NCI-H446 (cell line): ENCODE measurements at places on chromosomes 2 and 18.

DNA sequence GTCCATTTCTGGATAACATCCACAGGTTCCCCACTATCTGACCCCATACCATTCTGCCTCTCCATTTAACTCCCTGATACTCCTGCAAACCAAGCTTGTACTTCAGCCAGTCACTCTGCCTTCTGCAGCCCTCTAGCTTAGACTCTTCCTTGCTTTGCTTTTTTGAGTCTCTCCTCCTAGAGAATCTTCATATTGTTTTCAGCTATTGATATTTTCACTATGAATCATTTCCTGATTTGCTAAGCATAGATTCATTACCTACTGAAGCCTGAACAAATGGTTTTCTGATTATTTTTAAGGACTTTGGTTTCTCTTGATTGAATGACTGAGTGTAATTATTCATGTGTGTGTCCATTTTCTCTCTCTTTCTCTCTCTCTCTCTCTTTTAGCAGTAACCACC lies 2102.3 kb upstream of the CELF4 start:
- no peak for DNase-seq

- peak; percentile 22 for DNase-seq
Observed at GRCh38 chr2:39567507-39567906, 98.2 kb upstream of the TMEM178A start.

DNA sequence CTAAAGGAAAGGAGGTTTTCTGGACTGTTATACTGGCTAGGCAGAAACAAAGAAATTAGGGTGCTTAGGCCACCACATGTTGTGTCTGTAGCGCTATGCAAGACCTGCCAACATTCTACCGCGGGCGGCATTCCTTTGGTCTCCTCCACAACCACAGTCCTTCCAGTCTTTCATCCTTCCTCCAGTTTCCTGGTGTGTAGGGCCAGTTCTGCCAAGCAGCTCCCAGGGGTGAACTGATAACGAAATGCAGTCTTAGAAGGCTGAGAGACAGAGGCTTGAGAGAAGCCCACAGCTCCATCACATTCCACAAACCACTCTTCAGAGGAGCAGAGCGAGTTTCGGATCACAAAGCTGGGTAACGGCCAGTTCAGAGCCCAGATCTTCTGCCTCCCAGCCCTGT lies 19.5 kb upstream of the CXXC1 start:
- no peak for DNase-seq

DNA sequence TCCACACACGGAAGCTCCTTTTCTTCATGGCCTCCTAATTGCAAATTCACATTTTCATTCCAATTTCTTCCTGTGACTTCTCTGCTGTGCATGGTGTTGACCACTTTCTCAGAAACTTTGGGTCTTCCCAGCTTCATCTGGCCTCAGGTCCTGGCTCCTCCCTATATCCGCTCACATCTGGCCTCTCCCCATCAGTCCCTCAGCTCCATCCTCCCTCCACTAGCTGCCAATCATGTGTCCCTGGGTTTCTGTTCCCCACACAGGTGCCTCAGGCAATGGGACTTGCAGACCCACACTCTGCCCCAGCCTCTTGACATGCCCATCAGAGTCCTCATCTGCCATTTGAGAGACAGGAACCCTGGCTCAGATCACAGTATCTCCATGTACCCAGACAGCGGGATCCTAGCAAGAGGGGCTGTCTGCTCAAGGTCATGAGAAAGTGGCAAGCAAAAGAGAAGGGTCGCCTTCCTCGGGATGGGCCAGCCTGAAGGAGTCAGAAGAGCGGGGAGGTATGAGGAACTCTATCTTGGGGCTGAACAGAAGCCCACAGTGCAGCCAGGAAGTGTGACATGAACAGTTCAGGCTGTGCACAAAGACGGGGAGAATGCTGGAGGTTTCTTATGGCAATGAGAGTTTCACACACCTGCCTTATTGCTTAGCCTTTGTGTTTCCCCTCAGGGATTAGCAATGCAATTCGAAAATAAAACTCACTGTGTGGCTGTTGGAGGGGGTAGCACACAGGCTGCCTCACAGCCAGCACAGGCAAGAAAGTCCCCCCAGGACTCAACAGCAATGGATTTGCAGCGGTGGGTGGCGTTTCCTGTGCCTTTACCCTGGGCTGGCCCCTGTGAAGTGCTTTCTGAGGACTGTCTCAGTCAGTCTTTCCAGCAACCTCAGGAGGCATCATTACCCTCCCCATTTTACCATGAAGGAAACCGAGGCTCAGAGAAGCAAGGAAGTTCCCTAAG lies 69.5 kb downstream of the COPS8 start:
- DNase-seq = no peak

- no peak for DNase-seq
Observed at GRCh38 chr2:126808929-126809328, 89.8 kb upstream of the TEX51 start.

- no peak for DNase-seq
Observed at GRCh38 chr2:218230882-218231281, 13.9 kb downstream of the ARPC2 start.

- DNase-seq = no peak
Observed at GRCh38 chr2:191150600-191151330, at the start of gene STAT4. Gene STAT4 (minus strand): TSS chr2:191150994. CDS start chr2:191148203, 2,791 bp downstream.

- DNase-seq = no peak
Observed at GRCh38 chr18:12839057-12839525, 44.9 kb downstream of the PTPN2 start.

DNA sequence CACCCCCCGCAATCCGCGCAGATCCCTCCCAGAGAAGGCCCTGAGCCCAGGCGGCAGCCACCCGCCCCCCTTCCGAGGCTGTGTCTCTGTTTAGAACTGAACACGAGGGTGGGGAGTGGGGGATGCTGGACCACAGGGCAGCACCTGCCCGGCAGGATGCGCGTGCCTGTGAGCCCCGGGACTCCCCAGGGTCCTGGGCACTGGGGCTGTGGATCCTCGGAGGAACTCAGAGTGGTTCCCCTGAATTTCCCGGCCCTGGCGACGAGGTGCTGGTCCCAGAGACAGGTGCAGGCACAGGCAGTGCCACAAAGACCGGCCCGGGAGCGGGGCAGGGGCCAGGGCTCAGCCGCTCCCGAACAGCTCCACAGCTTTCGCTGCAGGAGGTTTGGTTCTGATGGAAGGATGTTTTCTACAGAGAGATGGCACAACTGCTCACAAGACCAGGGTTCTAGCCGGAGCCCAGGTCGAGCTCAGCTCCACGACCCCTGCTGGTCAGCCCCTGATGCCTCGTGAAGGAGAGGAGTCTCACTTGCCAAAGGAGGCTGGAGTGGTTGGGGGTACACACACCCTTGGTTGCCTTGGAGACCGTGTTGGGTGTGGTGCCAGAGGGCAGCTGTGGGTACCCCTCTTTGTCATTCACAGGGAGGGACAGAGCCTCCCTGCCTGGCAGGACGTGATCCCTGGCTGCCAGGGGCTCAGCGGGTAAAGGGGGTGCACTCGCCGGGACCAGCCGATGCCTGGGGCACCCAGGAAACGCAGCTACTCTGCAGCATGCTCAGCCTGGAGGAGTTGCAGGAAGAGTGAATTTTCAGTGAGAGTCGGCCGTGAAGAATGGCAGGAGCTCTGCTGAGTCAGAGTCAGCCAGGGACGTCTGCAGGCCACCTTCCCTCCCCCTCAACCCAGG lies 4.4 kb upstream of the NEU4 start:
- DNase-seq = no peak
